ENCODE measurements at places on chromosomes 2 and 18.

DNA sequence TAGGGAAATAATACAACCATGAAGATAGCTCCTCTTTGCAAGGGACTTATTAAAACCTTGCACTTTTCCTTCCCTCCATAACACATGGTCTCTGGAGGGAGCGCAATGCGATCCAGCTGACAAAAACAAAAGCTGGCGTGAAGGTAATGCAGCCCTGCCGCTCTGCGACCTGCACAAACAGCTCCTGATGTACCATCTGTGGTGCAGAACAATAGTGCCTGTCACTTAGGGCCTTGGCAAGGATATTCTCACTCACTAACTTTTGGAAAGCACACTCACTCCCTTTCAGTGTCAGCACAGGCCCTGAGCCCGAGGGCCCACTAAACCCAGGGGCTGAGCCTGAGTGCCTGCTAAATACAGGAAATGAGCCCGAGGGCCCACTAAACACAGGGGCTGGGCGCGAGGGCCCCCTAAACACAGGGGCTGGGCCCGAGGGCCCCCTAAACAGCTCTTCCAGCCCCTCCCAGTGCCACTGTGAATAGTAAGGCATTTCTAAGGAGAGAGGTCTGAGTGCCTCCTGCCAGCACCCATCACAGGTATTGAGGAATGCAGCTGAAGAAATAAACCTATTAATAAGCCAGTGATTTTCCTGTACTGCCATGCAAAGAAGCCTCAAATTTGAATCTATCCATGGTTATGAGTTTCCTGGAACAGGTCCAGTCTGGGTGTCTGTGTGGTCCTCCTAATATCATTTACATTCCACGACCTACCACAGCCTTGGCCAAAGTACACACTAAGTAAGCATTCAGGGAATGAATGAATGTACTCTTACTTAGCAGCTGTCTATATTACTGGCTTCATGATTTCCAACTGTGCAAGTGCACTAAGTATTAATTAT lies 9.3 kb downstream of the L3MBTL4 start:
- DNase-seq, result no peak

DNA sequence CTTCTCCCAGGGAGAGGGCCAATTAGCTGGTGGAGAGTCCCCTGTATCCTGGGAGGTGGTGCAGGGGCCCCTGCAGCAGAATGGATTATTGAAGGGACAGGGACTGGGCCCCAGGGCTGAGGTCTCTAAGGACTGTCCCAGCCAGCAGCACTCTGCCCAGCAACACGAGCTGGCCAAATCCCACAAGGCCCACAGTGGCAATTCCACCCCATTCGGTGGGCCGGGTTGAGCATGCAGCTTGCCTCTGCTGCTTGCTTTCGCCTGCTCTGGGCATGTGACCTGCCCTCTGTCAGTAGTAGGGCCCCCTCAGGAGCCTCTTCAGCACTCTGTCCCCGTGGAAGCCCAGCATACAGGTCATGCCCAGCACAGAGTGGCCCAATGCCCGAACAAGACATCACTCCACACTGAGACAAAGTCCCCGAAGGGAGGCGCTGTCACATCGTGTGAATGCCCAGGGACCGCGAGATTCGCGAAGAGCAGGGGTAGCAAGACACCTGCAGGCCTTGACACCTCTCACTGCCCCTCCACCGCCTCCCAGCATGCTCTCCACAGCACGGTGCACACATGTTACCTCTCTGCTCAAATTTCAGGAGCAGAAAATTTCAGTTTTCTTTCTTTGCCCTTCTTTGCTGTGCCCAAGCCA lies 65.4 kb downstream of the CRACDL start:
- no peak for DNase-seq

GRCh38 chr18:413233-413632 lies 87.3 kb downstream of the COLEC12 start:
- DNase-seq, result no peak

DNA sequence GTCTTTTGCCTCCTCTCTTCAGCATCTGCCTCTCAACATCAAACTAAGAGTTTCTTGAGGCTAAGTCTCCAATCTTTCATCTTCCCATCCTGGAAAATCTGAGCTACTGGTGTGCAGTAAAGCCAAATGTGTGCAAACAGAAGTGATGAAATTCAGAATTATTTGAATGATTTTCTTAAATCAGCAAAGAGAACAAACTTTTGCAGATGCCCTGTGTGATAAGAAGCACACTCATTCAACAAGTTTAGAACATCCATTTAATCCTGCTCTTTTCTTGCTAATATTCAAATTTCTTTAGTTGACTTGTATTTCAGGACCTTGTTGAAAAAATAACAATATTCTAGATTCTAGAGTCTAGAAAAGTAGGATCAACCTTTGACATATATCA lies 1374.9 kb upstream of the CELF4 start:
- DNase-seq, result no peak

GRCh38 chr2:233676046-233676445 lies 4.3 kb downstream of the UGT1A9 start:
- no peak for DNase-seq

- no peak for DNase-seq
These were observed 332.0 kb downstream of the ZNF521 start for GRCh38 chr18:25019931-25020330.

DNA sequence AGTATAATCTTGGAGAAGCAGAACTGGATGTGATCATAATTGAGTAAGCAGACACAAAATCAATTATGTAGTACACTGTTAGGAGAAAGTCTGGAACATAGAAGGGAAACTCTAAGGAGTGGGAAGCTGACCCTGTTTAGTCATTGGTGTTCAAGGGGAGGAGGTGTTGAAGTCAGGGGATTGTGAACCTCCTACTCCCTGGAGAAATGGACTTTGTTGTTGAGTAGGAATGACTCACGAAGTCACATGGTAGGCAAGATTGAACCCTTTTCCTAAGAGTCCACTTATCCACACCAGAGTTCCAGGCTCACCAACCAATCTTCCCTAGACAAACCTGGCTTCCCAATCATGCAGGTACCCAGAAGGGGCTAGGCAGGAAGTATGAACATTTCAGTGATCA lies 81.0 kb upstream of the BCL11A start:
- DNase-seq, result no peak

DNA sequence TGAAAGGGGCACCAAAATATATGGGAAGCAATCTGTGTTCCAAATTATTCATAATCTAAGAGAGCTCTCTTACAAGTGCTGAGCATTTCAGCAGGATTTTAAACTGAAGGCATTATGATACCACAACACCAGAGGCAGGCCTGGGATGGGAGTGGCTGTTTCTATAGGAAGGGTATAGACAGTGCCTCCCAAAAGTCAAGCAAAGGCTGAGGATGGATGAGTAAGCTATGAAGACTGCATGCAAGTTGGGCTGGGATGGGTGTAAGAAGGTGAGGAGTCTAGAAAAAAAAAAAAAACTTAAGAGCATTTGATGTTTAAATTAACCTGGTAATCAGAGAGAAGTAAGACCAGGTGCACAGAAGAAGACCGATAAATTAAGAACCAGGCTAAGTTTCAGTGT lies 132.5 kb downstream of the OSR1 start:
- no peak for DNase-seq

GRCh38 chr18:44411262-44411905 lies 269.3 kb upstream of the SETBP1 start:
- no peak for DNase-seq

DNA sequence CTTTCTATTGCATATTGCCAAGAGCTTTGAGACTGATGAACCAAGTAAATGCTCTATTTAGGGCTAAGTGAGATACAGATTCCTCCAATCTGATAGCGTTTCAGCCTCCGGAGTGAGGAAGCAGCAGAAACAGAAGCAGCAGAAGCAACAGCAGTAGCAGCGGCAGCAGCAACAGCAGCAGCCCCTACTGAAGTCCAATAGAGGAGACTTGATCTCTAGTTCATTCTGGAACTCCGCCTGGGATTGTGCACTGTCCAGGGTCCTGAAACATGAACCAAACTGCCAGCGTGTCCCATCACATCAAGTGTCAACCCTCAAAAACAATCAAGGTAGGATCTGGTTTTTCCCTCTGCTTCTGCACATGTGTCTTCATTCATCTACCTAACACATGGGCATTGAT lies at the start of gene DPP10:
Gene DPP10 (plus strand): TSS at position 132 of the 400 bp plus-strand sequence.
- DNase-seq, result no peak

GRCh38 chr2:70014959-70015358 lies 53.5 kb upstream of the ASPRV1 start:
- DNase-seq, result no peak

GRCh38 chr2:148167241-148167766 lies 146.4 kb downstream of the MBD5 start:
- DNase-seq, result no peak

DNA sequence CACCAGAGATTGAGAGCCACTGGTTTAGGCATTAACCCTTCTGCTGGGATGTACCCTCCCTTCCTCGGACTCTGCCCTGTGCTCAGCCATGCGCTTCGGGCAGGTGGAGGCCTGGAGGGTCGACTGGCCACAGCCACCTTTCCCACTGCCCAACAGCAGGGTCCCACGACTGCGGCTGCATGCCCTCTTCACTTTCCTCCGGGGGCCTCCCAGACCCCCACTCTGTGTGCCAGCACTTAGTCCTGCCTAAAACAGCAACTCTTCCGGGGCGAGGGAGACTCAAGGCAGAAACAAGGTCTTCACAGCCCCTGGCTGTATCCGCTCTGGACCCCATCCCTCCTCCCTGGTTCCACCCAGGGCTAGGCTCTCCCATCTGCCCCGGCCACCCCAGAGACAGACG lies 31.3 kb upstream of the BIN1 start:
- no peak for DNase-seq

DNA sequence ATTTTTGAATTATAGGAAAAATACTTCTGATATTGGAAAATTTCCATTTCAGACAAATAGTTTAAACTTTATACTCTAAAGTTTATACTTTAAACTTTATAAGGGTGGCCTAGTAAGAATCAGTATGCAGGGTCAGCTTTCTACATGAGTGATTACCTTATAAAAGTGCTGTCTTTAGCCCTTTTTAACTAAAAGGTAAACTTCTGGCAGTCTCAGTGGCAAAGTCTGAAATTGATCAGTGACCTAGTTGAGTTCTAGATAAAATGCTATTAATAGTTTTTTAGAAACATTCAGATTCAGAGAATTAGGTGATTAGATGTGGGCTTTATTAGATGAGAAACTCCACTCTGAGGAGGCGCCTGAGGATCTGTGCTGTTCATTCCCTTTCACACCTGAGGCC lies 15.5 kb downstream of the GORASP2 start:
- DNase-seq, result no peak

GRCh38 chr2:178928077-178928476 lies 120.9 kb upstream of the TTN start:
- no peak for DNase-seq

GRCh38 chr18:7025194-7025593 lies 92.4 kb downstream of the LAMA1 start:
- DNase-seq, result no peak

DNA sequence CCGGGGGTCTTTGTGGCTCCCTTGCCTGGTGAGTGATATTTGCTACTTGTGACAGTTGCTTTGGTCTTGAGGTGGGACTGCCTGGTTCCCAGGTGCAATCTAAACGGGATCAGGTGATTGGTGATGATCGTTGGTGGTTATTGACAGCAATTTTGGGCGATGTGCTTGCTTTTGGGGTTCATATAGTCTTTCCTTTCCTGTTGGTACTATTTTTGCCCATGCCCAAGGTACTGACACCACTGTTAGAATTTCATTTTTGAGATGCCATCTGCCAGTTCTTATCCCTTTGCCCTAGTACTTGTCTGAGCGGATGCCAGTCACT lies 573 bp downstream of the WDR7 start:
- no peak for DNase-seq

- DNase-seq, result no peak
These were observed 723.1 kb downstream of the TMEM182 start for GRCh38 chr2:103484906-103485305.

GRCh38 chr2:163682695-163683094 lies 53.1 kb downstream of the FIGN start:
- no peak for DNase-seq

DNA sequence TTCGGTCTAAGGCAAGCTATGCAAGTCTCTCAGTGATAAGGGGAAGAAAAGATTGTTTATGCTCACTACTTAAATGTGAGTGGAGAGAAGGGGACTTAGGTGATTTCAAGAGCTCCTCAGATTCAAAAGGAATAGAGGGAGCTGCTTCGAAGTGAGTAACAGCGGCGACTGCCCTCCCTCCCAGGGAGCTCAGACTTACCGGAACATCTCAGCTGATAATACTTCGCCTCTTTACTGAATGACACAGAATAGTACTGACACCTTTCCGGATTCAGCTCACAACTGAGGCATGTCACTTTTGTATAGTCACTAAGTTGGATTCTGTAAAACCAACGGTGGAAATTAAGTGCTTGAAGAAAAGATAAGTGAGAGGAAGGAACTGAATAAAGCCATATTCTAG lies 55.5 kb downstream of the DPP4 start:
- DNase-seq, result no peak

DNA sequence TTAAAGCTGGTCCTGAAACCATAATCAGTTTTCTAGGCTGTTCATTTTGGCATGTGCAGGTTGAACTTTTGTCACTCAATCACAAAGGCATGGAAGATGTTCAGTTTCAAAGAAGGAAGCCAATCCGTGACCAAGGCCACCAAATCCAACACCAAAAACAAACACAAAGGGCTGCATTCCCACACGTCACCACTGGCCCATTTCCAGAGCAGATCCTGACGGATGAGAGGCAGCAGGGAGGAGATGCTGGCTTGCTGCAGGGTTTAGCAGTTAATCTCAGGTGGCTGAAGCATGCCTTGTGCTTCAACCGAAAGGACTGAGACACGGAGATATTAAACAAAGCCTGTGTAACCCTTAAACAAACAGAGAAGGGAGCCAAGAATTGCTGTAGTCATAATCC lies 191.9 kb upstream of the CTAGE1 start:
- no peak for DNase-seq

DNA sequence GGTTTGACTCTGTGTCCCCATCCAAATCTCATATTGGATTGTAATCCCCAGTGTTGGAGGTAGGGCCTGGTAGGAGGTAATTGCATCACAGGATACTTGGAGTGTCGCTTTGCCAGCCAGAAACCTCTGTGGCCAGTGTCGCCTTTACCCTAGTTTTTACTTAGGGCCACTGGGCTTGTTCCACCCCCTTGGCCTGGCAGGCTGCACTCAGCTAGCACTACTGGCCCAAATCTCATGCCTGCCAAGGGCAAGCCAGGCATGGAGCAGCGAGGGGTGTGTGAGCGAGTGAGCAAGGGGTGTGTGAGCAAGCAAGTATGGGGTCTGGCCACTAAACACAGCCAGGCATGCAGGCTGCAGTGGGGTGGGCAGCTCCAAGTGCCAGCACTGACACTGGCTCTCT lies 178.7 kb upstream of the MGAT5 start:
- DNase-seq, result no peak

DNA sequence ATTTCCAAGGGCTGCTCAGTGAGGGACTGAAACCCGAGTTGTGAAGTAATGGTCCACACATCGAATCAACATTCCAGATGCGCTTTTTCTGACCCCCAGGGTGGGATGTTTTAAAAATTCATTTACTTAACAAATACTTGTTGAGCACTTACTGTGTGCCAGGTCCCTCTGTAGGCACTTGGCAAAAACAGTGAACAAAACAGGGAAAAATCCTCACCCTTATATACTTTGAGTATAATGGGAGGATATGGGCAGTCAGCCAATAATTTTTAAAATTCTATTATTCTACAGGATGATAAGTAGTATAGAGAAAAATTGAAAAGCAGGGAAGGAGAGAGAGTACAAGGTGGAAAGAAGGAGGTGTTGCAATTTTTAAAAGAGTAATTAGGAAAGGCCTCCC lies 31.3 kb upstream of the AFTPH start:
- no peak for DNase-seq
